ENCODE measurements at places on chromosomes 2 and 18.

DNA sequence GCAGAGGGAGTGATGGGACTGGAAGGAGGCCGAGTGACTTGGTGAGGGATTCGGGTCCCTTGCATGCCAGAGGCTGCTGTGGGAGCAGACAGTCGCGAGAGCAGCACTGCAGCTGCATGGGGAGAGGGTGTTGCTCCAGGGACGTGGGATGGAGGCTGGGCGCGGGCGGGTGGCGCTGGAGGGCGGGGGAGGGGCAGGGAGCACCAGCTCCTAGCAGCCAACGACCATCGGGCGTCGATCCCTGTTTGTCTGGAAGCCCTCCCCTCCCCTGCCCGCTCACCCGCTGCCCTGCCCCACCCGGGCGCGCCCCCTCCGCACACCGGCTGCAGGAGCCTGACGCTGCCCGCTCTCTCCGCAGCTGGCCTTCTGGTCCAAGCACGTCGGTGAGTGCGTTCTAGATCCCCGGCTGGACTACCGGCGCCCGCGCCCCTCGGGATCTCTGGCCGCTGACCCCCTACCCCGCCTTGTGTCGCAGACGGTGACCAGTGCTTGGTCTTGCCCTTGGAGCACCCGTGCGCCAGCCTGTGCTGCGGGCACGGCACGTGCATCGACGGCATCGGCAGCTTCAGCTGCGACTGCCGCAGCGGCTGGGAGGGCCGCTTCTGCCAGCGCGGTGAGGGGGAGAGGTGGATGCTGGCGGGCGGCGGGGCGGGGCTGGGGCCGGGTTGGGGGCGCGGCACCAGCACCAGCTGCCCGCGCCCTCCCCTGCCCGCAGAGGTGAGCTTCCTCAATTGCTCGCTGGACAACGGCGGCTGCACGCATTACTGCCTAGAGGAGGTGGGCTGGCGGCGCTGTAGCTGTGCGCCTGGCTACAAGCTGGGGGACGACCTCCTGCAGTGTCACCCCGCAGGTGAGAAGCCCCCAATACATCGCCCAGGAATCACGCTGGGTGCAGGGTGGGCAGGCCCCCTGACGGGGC, 4.6 kb downstream of the PROC start:
- DNase-seq: peak; percentile 46

DNA sequence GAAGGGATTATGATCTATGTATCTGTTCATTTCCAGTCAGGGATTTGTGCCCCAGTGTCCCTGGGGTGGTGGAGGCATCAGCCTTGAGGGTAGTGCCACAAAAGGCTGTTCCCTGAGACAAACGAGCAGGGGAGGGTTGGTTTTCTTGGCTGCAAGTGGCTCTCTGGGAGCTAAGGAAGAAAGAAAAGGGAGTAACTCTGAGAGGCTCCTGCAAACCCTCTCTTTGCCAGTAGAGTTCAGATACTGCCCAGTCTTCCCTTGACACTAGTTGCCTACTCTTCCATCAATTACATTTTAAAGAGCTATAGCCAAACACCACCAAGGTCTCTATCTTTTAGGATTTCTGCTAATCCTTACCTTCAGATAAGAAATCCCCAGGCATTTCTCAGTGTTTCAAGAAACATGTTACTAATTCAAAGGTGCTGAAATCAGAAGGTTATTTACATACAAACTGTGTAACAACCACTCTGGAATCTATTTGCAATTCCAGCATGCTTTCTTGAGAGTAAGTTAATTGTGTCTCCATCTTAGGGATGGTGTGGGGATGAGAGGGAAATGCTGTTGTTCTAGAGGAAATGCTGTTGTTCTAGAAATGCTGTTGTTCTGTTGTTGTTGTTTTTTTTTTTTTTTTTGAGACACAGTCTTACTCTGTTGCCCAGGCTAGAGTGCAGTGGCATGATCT, 18.7 kb upstream of the KCTD1 start:
- no peak for DNase-seq

- peak; percentile 1 for DNase-seq
Measured at GRCh38 chr2:18777250-18777812, 188.0 kb upstream of the NT5C1B start.

GRCh38 chr2:31216734-31217133, 581 bp downstream of the CAPN14 start:
- no peak for DNase-seq

- DNase-seq: no peak
Measured at GRCh38 chr2:176107731-176108181, 676 bp downstream of the HOXD11 start.

- no peak for DNase-seq
Measured at GRCh38 chr2:98822301-98823164, 91.6 kb upstream of the MGAT4A start.

- no peak for DNase-seq
Measured at GRCh38 chr2:219500135-219500534, 1.4 kb downstream of the GMPPA start.

- DNase-seq: no peak
Measured at GRCh38 chr2:211306929-211307328, 750.5 kb downstream of the CPS1 start.

DNA sequence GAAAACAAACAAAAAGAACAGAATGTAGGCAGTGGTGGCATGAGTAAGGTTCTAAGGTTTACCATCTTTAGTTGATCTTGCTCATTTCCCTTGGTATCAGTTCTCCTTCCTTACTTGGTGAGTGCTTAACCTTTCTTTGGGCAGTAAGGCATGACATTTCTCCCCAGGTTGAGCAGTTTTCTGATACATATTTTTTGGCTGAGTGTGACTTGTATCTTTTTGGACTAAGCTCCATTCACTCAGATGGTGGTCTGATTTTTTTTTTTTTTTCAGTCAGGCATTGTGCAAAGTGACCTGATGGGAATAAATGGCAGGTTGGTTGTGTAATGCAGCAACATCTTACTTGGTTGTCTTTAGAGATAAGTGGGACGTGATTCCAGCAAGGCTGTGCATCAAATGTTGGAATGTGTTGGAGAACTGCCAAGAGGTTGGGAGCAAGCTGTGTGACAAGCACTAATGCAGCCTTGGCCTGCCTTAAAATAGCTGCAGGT, 15.1 kb downstream of the SPTBN1 start:
- peak; percentile 50 for DNase-seq

DNA sequence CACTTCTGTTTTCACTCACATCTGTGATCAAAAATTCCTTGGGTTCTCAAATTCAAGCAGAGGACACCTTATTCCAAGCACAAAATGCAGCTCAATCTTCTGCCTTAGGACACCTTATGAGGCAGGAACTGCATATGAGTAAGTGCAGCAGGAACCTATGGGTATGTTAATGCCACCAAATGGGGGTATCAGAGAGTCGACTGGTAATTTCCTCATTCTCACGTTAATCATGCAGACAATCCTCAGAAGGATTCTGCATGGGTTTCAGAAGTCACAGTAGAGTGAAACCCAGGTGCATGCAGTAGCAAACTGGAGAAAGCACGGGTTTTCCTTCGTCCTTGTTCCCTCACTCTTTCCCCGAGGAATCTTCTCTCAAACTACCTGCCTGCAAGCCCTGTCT, 452.8 kb downstream of the CBLN2 start:
- DNase-seq: no peak

- no peak for DNase-seq
Measured at GRCh38 chr18:68454511-68455228, 260.2 kb downstream of the TMX3 start.

DNA sequence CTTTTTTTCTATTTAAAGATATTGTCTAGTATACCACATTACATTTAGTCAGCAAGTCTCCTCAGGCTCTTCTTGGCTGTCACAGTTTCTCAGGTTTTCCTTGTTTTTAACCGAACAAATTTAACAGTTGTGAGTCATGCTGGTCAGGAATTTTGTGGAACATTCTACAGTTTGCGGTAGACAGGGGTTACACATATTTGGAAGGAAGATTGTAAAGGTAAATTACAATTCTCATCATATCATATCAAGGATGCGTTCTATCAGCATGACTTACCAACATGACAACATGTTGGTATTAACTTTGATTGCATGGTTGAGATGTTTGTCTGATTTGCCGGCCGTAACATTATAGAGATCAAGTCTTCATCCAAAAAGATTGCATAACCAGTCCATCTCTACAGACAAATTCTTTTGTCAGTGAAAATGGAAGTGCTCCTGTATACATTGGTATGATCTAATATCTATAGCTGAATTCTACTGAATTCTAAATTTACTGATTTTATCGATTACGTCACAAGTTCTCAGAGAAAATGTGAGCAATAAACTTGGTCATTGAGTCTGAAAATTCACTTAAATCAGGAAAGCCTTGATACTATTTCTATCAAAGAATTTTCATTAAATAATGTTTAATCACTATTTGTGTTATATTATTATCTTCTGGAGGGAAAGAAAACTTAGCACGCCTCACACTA, 664.4 kb upstream of the SLC8A1 start:
- no peak for DNase-seq

DNA sequence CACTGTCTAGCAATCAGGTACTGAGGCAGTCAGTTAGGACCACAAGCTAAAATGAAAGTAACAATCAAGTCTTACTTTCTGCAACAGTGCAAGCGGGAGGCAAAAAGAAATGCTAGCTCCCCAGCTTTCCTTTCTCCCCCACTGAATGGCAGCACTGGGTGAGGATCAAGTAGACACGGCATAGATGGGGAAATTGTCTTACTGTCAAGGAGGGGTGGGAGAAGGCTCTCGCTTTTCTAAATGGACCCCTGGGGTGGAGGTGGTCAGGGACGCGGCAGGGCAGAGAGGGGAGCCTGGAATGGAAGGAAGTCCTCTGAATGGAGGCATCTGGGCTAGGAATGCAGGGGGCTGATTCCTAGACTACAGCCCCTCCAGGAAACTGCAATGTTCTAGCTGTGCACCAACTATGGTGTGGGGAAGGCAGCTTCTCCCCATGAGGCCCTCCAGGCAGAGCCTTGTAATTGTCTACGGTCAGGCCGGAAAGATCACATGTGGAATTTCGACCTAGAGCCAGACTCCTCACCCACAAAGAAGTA, 24.3 kb downstream of the METTL8 start:
- DNase-seq: no peak

DNA sequence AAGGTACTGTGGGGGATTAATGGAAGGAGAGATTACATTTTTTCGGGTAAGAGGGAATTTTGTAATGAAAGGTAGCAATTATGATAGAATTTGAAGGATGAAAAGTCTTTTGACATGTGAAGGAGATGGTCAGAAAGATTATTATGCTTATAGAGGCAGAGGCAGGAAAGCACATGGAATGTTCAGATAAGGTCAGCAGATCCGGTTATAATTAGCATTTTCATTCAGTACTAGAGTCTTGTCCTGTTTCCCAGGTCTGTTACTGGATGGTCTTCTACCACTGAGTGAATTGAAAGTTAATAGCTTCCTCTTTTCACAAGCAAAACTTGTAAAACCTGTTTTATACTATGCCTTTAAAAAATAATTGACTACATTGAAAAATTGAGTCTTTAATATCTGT, 116.9 kb downstream of the PHLPP1 start:
- peak; percentile 36 for DNase-seq

GRCh38 chr18:45374878-45375630, 240.2 kb upstream of the SLC14A2 start:
- DNase-seq: no peak

DNA sequence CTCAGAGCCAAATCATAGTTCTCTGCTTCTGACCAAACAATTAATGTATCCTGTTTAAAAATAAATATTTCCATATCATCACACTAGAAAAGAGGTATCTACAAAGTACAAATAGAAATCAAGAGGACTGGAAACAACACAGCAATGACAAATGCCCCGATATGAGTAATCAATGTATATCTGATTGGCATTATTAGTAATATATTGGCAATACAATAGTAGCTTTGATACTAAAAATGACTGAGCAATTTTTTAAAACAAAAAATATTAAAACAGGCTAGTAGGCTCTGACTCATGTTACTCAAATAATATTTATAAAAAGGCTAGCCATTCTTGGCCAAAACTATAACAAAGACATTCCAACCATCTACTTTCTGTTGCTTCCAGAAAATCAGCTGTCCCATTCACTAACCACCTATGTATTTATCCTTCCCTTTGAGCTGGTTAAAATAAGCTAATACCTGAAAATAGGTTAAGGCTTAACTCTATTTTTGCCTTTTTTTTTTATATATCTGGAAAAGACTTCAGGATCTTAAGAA, 13.3 kb downstream of the PPP4R3B start:
- no peak for DNase-seq

- no peak for DNase-seq
Measured at GRCh38 chr2:105249181-105249580, 7.6 kb downstream of the GPR45 start.

- no peak for DNase-seq
Measured at GRCh38 chr2:112184121-112184520, 45.9 kb downstream of the FBLN7 start.

DNA sequence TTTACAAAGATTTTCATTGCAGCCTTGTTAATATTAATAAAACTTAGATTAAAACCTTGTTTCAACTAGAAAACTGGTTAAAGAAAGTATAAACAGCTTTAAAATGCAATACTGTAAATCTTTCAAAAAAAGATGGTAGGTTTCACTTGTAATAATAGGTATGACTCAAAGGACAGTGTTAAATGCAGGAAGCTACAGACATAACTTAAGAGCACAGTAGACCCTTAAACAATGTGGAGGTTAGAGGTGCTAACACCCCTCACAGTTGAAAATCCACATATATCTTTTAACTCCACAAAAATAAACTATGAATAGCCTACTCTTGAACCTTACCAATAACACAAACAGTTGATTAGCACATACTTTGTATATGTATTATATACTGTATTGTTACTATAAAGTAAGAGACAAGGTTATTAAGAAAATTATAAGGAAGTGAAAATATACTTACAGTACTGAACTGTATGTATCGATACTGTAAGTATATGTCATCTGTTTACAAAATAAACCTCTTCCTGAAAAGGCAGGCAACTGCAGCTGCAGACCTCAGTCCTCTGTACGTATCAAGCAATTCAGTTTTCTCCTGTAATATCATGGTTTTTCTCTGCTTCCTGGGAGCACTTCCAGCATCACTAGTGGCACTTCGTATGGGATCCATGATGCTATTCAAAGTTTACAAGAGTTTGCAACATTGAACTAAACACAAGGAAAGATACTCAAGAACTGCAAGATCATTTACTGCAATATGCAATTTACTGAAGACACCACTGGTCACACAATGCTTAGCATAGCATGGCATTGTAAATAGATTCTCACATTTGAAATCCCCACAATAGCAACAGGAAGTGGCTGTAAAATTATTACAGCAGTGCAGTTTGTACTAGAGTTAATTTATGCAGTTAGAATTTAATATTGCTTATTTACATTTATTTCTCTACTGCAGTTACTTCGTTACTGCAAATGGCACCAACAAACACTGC, 610.5 kb upstream of the LRRTM4 start:
- DNase-seq: no peak

- DNase-seq: no peak
Measured at GRCh38 chr18:63186520-63187222, 132.9 kb downstream of the BCL2 start.

GRCh38 chr2:175441181-175441761, 259.8 kb upstream of the ATP5MC3 start:
- DNase-seq: no peak

- DNase-seq: peak; percentile 87
Measured at GRCh38 chr18:48946329-48946835, 4.4 kb downstream of the SMAD7 start.

- DNase-seq: no peak
Measured at GRCh38 chr2:101956465-101957438, 35.0 kb upstream of the IL1R2 start.

Data from NCI-H1105 treated with DMSO at 0.1 percent for 48 hours (cell line).